Fibroblast of the aortic adventitia (primary cell): ENCODE measurements at places on chromosomes 4 and X. TPM values are rescaled to one million over a fixed set of nuclear protein-coding genes. Genes with fewer than 3 reads are reported as not detected.

GRCh38 chrX:107678957-107679740, 50.8 kb downstream of the PRPS1 start:
- DNase-seq, result peak; percentile 69

DNA sequence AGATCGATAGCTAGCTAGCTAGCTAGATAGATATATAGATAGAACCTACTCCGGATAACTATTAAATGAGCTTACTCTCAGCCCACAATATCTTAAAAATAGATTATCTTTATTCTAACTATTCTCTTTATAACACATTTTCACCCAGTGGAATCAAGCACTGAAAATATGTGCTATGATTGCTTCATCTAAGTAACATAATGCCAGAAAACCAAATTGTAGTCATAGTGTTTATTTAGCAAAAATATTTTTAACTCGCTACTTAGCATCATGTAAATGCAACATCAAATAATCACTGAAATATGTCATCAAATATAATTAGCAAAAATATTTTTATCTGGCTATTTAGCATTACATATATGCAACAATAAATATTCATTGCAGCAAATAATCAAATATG, 1.5 kb downstream of the TMEM156 start:
- peak; percentile 45 for DNase-seq

- no peak for DNase-seq
These were observed 521.0 kb downstream of the IQCM start for GRCh38 chr4:149294601-149295000.

- DNase-seq, result no peak
These were observed 52.9 kb downstream of the PGRMC1 start for GRCh38 chrX:119288890-119289393.

GRCh38 chr4:4535590-4535989, 6.3 kb downstream of the STX18 start:
- DNase-seq, result no peak

- DNase-seq, result peak; percentile 70
These were observed 14.6 kb downstream of the SMIM20 start for GRCh38 chr4:25928379-25929297.

DNA sequence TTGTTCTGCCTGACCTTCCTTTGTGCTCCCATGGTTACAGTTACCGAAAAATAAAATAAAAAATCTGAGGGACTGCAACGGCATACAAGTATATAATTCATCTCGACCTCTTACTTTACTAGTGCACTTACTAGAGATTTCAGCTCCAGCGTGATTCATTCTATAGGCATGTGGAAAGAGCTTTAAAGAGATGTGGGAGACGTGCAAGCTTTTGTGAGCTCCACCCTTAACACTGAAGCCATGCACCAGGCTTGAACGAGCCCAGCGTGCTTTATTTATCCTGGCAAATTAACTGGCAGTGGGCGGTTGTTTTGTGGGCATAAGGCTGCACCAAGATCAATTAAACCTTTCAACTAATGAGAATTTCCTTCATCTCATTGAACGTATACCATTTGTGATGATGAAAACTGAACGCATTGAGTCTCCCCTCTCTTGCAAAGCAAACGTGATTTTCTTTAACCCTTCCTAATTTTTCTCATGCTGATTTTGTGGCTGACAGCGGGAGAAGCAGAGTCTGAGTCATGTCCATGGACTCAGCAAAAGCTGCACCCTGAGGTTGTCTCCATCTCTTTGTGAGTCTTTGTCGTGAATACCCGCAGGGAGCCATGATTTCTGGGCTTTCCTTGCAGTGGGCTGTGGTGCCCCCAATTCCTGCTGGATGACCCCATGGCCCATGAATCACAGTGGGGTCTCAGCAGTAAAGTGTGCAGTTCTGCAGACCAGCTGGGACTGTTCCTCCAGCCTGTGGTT, 60.1 kb downstream of the MXRA5 start:
- peak; percentile 79 for DNase-seq

- DNase-seq, result no peak
These were observed 56.6 kb upstream of the RBM47 start for GRCh38 chr4:40686081-40686913.

DNA sequence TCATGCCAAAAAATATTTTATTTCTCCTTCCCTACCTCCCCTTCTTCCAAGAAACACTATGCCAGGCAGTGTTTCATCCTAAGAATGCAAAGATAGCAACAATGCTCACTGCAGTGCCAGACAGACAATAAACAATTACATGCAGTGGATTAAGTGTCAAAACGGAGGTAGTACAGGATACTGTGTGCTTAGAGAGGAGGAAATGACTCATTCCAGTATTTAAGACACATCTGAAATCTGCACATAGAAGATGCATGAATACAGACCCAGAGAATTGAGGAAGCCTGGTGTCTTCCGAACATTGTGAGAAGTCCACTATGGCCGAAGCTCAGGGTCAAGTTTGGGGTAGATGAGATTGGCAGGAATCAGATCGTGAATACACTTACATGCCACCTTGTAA, 326.4 kb downstream of the PPP3CA start:
- DNase-seq, result peak; percentile 63

GRCh38 chr4:169200361-169201030, 70.3 kb downstream of the SH3RF1 start:
- DNase-seq, result no peak

DNA sequence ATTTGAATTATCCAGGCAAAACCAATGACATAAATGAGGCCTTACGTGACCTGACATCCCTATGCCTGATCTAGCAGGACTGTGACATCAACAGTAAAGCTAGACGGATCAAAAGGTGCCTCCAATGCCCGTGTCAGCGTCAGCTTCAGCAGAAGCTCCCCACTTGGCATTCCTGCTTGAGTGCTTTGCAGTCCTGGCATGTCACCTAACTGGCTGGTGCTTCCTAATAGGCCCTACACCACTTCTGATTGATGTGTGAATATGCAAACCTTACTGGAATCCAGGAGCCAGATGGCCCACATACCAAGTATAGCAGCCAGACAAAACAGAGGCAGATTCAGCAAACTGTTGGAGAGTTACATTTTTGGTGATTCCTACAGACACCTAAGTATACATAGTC, 224.2 kb downstream of the DMD start:
- DNase-seq, result no peak

GRCh38 chrX:108224218-108224617, 132.6 kb downstream of the ATG4A start:
- DNase-seq, result no peak

DNA sequence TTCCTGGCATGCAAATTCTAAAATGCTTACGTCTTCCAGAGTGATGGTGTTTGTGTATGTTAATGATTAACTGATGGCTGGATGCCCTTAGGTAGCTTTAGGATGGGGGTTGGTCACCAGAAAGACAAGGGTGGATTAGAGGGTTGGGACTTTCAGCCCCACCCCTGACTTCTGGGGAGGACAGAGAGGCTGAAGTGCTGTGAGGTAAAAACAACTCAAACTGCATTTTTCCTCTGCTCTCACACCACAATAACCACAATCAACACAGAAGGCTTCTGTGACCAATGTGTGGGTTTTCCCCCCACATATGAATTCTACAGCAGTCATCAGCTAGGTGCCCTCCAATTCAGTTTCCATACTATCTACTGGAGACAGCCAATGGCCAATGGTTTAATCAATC, 18.7 kb upstream of the DDIT4L start:
- no peak for DNase-seq

GRCh38 chrX:14028473-14028872, 1.2 kb downstream of the GEMIN8 start:
- no peak for DNase-seq

GRCh38 chr4:25863347-25863784, 578 bp upstream of the SEL1L3 start:
- no peak for DNase-seq

DNA sequence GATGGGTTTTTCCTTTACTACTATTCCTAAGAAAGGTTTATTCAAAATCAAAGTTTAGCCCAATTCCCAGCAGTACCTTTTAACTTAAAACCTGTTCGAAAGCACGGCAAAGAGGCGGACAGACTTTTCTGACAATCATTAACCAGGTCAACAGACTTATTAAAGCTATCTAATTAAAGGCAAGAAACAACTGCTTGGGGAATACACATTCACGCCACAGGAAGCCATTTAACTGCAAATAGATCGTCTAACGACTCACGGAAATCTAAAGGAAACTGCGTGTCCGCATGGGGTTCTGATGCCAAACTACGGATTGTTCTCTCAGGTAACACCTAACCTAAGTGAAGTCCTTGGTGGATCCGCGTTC, 663 bp upstream of the USP53 start:
- no peak for DNase-seq

RS1 gene
- not detected in 2 replicates for total RNA-seq

KLHL13 gene
- 0.82 and 7.2 TPM in 2 replicates for total RNA-seq

SNCA gene
- total RNA-seq, result 2.3 TPM in 1 of 2 replicates, not detected in the other

MAGEA10 gene
- not detected in 2 replicates for total RNA-seq

MED14 gene
- total RNA-seq, result 24.8 and 28.3 TPM in 2 replicates

SLITRK2 gene
- total RNA-seq, result not detected in 2 replicates

CABS1 gene
- not detected in 2 replicates for total RNA-seq
